ENCODE measurements at places on chromosomes 2 and 18.

GRCh38 chr2:198762441-198762840, 695.3 kb downstream of the SATB2 start:
- DNase-seq, result no peak

DNA sequence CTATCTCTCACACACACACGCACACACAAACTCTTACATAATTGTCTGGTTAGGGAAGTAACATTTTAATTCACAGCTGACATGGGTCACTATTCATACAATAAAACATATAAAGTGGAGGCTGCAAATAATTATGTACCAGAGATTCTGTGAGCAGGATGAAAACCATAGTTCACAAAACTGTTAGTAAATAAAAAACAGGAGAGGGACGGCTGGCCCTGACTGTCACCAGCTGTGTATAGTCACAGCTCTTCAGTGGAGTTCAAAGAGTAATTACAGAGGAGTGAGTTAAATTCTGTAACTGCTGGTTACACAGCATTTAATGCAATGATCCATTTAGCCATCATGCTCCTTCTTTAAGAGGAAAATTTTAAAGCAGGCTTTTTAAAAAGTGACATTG, 76.9 kb downstream of the NRXN1 start:
- no peak for DNase-seq

DNA sequence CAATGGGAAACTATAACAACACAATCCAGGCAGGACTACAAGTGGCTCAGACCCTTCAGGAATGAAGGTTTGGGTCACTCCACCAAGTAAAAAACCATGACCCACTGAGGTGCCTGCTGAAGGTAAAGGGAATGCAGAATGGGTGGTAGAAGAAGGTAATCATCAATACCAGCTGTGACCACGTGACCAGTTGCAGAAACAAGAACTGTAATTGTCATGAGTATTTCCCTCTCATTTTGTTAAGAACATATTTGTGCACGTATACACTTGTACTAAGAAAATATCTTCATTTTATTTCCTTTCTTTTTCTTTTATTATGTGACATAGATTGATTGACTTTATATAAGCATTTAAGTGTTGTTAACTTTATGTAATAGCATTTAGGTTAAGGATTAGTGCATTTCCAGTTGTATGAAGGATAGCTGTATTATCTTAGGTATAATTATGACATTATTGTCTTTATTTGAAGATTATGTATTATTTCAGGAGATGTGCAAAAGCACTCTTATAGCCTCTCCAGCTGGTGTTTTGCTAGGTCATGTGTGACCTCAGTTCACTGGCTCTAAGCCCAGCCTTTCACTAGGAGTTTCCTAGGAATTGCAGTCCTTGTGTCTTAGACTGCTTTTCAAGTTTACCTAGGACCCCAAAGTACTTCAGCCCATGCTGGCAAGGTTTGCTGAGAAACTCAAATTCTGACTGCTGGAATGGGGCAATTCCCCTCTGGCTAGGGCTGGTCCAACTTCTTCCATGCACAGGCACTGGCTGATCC, 125.7 kb upstream of the DPP10 start:
- peak; percentile 3 for DNase-seq

DNA sequence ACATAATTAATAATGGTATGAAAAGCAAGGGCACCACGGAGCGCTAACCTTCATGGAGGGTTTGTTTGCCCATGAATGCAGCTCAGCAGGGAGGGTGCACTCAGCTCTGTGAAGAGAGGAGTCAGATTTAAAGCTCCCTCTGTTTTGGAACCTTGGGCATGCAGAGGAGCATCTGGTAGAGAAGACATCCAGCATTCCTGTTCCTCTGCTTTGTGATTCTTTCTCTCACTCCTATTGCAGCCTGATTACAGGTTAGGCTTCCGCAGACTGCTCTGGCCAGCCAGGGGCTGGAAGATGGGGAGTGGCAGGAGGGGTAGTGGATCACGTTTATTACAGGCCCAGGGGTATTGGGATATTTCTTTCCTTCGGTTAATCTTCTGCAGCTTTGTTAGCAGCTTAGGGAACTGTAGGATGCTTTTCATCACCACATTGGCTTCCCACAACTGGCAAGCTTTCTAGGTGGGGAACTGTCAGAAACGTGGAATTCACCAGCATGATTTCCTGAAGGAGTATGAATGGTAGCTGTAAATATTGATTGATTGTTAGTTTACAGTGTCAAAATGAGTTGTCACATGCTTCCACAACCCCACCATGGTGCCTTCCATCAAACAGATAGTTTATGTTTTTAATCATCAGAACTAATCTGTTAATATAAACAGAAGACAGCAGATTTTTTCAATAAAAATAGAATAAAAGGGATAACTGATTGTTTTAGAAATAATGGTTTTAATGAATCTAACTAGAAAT, 201.1 kb downstream of the VAPA start:
- DNase-seq, result no peak

DNA sequence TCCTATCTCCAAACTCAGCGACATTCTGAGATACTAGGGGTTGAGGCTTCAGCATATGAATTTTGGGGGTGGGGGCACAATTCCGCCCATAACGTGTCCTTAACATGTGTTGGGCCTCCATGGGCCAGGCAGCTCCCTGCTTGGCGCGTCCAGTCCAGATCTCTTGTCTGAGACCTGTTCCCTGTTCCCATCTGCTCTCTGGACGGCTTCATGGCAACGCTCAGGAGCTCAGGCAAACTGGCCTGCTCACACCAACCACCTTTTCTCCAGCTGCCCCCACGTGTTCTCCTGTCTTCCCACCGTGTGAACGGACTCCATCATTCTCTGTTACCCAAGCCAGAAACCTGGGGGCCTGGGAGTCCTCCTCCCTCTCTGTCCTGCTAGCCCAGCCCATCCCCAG, 36.4 kb downstream of the ACKR3 start:
- no peak for DNase-seq

GRCh38 chr18:74392323-74392722, 64.8 kb downstream of the DIPK1C start:
- DNase-seq, result no peak

DNA sequence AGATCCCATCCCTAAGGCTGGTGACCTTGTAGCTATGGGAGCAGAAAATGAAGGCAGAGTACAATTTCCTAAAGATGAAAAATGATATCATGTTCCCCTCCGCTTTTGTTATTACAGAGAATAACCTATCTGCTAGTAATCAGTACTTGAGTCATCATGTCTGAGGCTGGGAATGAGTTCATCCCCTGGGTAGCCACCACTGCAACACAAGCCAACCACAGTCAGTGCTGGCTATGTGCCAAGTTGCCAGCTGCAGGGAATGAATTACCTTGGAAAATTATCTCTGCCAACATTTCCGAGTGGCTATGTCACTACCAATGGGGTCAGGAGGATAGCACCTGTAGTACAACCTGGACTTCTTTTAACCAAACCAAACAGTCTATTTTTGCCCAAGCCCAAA, 1094.7 kb upstream of the DDX18 start:
- peak; percentile 97 for DNase-seq

DNA sequence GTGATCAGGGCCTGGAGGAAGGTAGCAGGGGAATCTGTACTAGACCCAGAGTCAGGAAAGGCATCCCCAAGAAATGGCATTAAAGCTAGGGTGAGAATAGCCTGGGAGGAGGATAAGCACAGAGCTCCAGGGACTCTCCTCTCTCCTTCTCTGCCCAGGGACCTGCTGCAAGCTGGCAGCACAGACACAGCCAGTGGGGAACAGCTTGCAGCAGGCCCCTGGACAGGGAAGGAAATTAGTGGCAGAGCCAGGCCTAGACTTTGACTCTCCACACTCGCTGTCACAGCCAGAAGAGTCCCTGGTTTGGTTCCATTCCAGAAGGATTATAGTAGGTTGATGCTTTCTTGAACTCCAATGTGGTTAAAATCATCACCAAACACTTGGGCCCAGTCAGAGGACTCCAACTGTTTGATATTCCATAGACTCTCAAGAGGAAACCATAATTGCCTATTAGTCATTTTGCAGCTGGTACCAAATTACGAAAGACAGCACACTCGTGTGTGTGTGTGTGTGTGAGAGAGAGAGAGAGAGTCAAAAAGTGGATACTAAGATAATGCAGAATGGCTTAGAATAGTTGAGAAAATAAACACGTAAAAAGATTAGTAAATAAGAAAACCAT, 95.5 kb upstream of the ATP8B1 start:
- DNase-seq, result peak; percentile 89

- DNase-seq, result no peak
Observed at GRCh38 chr2:192957425-192957824, 762.7 kb upstream of the TMEFF2 start.

DNA sequence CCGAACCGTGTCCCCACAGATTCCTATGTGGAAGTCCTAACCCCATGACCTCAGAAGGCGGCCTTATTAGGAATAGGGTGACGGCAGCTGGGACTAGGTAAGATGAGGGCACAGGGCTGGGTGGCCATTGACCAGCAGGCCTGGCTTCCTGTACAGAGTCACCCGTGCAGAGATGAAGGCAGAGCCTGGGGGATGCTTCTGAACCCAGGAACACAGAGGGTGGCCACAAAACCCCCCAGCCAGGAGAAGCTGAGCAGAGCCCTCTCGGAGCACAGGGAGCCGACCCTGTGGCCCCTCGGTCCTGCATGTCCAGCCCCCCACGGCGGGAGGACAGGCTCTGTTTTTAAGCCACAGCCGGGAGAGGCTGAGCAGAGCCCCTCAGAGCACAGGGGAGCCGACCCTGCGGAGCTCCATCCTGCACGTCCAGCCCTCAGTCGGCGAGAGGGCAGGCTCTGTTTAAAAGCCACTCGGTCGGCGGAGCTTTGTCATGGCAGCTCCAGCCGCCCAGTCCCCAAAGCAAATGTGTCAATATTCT, 2.7 kb downstream of the PDCD1 start:
- no peak for DNase-seq

DNA sequence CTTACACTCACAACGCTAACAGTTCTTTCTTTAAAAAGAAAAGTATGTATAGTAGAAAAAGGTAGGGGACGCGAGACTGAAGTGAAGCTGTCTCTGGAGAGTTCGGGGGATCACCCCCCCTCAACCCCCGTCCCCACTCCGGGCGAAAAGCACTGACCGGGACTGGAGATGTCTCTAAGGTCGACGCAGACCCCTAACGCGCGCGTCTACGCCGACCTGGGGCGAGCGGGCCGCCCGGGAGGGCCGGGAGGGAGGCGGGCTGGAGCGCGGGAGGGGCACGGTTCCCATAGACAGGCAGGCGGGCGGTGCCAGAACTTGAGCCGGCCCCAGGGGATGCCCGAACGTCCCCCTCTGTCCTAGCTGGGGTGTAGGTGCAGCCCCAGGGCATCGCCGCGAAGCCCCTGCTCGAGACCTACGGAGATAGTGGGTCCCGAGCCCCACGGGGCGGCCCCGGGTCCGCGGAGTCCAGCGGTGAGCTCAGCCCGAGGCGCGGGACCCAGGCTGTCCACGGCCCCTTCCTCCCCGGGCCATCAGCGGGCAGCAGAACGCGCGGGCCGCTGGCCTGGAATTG, 82.2 kb downstream of the CHRNA1 start:
- peak; percentile 6 for DNase-seq

DNA sequence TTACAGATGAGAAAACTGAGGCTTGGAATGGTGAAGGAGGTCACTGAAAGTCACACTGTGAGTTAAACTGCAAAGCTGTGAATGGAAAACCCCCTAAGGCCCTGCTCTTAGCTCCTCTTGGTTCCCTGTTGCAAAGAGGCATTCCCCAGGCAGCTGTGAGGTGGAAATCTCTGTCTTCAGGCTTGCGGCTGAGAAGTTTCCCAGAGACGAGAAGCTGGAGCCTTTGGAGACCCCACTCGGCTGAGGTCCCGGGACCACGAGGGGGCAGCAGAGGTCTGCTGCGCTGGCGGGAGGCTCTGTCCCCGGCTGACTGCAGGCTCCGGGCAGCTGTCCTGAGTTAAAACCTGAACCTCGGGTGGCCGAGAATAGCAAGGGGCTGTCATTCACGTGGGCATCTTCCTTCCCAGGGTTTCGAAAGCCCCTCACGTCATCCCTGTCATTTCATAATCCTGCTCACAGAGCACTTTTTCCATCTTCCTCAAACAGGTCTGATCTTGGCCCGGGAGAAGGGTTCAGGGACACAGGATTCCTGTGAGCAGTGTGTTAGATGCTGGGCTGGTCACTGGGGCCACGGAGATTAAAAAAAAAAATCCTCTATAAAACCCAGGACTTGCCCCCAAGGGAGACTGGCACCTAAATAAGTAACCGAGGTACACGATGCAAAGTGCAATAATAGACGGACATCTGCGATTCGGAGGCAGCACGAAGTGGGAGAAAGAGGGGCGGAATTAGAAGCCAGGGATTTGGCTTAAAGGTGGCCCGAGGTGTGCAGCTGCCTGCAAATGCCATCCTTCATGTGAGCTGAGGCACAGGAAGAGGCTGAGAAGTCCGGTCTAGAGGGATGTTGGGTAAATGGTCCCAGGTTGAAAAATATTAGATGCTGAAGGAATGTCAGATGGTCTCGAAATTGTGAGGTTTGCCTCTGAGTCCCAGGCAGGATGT, 24.6 kb upstream of the ATOH8 start:
- peak; percentile 64 for DNase-seq

- no peak for DNase-seq
Observed at GRCh38 chr2:16566701-16567100, 98.9 kb downstream of the CYRIA start.

DNA sequence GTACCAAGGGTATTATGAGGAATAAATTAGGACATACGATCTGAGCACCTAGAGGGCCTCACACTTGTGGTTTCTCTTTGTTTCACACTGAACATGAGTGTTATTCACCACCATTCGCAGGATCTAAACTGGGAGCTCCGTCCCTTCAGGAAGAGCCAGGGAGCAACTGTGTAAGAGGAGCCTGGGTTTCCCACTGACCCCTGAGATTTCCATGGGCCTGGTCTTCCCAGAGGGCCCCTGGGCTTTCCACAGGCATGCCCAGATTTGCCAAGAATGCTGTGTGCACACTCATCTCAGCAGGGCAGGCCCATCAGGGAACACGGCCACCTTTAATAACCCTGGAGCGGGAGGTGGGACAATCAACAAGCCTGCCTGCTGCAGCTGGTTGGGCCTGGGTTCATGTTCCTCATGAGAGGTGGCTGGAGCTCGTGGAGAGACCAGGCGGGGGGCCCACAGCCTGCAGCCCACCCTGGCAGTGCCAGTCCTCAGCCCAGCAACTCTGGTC, 416.8 kb upstream of the MYT1L start:
- no peak for DNase-seq

DNA sequence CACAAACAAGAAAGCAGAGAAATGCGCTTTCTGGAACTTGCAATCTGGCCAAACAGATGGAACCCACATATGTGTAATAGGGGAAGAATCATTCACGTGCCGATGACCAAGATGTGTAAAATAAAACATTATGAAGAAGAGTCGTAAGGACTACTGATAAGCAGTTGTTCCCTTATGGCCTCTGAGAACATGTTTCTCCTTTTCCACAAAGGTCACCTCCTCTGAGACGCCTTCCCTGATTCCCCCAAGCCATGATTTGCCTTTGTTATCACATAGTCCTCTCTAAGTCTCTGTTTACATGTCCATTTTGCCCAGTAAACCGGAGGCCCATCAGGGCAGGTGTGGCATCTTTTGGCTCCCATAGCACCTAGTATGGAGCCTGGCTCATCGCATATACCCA, 8.0 kb downstream of the OTOF start:
- DNase-seq, result no peak
